ENCODE measurements at places on chromosomes 5 and 9. TPM values are rescaled to one million over a fixed set of nuclear protein-coding genes. Genes with fewer than 3 reads are reported as not detected.

DNA sequence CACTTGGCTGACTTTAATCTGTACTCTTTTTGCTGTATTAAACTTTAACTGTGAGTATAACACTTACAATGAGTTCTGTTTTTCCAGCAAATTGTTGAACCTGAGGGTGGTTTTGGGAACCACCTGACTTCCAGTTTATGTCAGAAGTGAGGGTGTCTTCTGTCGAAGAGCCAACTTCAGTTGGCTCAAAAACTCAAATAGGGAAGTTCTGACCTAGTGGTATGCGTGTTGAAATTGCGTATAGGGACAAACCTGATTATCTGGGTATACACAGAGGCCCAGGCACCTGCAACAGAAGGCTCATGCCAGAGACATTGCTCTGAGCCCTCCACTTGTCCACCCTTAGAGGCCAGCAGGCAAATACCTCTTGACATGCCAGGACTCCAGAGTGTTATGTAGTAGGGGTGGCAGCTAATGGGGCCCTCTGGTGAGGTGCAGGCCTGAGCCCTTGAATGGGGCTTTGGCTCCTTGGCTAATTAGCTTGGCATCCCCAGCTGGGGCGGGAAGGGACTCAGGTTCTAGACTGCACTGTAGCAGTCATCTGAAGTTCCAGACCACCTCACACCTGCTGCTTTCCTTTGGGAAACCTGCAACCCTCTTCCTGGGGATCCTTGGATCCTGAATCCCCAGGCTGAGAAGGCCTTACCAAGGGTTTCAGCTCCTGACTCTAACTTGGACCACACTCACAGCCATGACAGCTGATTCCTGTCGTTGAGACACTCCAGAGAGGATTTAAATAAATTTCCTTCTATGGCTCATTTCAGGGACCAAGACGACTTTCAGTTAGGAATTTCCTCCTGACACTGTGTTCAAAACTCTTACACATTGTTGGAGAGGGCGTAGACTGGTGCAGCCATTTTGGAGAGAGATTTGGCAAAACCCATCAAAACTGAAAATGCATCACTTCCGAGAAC lies 189.6 kb downstream of the HSPA4 start:
- H3K27me3 ChIP-seq = no peaks in the 10 kb centered on the region
- no peak overlapping the region for H3K27ac ChIP-seq
- peaks cover 15% of the 10 kb centered on the region for H3K4me1 ChIP-seq

DNA sequence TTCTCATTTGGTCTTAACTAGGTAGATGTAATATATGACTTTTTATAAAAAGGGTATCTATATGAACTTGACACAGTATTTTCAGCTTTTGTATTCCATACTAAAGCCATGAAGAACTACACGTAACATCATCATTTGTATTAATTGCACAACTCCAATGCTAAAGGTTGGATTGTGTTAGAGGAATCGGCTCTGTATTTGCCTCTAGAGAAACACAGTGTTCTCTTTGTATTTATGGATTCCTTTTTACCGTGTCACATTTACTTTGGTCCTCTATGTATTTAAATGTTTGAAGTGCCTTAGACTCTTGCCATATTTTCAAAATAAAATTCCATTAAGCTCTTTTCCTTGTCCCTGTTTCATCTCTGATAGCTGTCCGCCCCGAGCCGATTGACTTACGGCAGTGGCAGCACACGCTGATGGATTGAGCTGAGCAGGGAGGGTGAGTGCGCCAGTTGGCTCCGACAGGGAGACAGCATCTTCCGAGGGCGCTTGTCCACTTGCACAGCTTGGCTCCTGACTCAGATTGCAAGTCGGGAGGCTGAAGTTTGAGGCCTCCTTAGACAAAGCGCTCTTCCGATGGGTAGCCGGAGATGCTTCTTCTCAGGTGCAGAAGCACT lies 95.6 kb upstream of the DMRT1 start:
- H3K27ac ChIP-seq = no peak overlapping the region
- no peaks in the 10 kb centered on the region for H3K27me3 ChIP-seq
- H3K36me3 ChIP-seq = peaks cover 4% of the 10 kb centered on the region

PBX3 gene
- 22.2 TPM for total RNA-seq

DNA sequence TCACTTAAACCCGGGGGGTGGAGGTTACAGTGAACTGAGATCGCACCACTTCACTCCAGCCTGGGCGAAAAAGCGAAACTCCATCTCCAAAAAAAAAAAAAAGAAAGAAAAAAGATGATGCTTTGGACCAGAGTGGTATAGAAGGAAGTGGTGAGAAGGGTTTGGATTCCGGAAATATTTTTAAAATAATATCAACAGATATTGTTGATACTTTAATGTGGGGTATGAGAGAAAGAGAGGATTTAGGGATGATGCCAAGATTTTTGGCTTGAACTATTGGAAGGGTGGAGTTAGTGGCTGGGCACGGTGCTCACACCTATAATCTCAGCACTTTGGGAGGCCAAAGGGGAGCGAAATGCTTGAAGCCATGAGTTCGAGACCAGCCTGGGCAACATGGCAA lies 49.6 kb upstream of the PLIN2 start:
- DNase-seq = no peak
- peaks cover 20% of the 10 kb centered on the region for H3K4me1 ChIP-seq
- no peak overlapping the region for H3K27ac ChIP-seq
- no peaks in the 10 kb centered on the region for H3K27me3 ChIP-seq
- no peaks in the 10 kb centered on the region for H3K36me3 ChIP-seq

DNA sequence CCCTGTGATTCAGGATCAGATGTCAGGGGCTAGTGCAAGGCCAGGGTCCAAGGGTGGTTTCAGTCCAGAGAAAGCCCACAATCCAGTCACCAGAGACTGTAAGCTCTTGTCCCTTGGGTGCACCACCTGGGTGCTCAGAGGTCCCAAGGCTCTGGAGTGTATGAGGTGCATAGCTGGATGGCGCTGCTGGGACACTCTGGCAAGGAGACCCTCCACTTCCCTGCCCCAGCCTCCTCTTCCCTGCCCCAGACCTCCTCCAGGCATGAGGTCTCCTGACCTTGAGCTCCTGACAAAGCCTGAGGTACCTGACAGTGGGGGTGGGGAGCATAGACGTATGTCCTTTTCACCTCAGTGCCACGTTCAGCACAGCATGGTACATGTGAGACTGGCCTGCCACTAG lies 7.0 kb downstream of the CSF2 start:
- no peak overlapping the region for H3K4me3 ChIP-seq
- no peak overlapping the region for H3K27ac ChIP-seq
- DNase-seq = no peak
- no peaks in the 10 kb centered on the region for H3K36me3 ChIP-seq
- H3K27me3 ChIP-seq = no peaks in the 10 kb centered on the region
- H3K4me1 ChIP-seq = no peaks in the 10 kb centered on the region

NSG2 gene
- total RNA-seq = not detected

FOXD4 gene
- total RNA-seq = 0.60 TPM

CARD6 gene
- total RNA-seq = 1.7 TPM

- H3K27ac ChIP-seq = no peak overlapping the region
- no peak for DNase-seq
- H3K36me3 ChIP-seq = no peaks in the 10 kb centered on the region
- no peak overlapping the region for H3K4me3 ChIP-seq
Observed at GRCh38 chr5:398475-399295, 44.3 kb upstream of the EXOC3 start.

- no peak overlapping the region for H3K27ac ChIP-seq
- H3K4me3 ChIP-seq = no peak overlapping the region
- H3K4me1 ChIP-seq = peaks cover 5% of the 10 kb centered on the region
- no peaks in the 10 kb centered on the region for H3K36me3 ChIP-seq
Observed at GRCh38 chr5:1730487-1730847, 69.2 kb downstream of the MRPL36 start.

CBY3 gene
- 0.99 TPM for total RNA-seq

GRCh38 chr5:138610415-138610917 lies 35.3 kb upstream of the HSPA9 start:
- H3K27me3 ChIP-seq = peaks cover 73% of the 10 kb centered on the region
- no peaks in the 10 kb centered on the region for H3K36me3 ChIP-seq
- peaks cover 11% of the 10 kb centered on the region for H3K4me1 ChIP-seq

- H3K4me3 ChIP-seq = no peak overlapping the region
- DNase-seq = no peak
- peaks cover 24% of the 10 kb centered on the region for H3K27me3 ChIP-seq
Observed at GRCh38 chr9:117744369-117744768, 40.2 kb downstream of the TLR4 start.

CATSPER3 gene
- 0.78 TPM for total RNA-seq

LEAP2 gene
- total RNA-seq = 6.8 TPM

DNA sequence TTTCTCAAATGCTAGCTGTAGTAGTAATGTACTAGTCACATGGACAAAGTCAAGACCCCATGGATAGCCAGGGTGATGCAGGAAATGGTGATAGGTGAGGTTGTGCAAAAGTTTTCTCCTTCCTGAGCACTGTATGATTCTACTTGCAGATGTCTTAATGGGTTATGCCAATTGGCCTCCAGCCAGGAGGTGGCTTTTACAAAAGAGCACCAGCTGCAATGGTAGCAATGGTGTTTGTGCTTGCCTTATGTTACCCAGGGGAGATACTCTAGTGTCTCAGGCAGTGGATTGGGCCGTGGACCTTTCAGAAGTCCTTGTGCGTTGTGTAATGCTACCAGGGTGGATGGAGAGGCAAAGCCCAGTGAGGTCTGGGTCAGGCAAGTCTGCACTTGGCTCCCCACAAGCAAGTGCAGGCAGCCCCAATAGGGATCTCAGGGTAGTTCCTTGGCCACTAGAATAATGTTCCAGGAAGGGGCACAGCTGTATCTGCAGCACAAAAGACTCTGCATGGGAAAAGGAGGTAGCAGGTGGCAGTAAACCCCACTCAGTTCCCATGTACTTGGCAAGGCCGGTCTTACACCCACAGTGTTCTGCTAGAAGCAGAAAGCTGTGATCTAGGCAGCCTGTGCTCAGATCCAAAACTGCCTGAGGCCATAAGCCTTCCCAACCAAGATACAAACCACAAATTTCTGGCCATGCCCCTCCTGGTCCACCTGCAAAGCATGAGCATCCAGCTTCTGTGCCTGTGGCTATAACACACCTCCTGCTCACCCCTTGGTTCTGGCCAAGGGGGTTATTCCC lies 46.4 kb upstream of the EDIL3 start:
- H3K4me1 ChIP-seq = no peaks in the 10 kb centered on the region
- H3K4me3 ChIP-seq = no peak overlapping the region
- no peaks in the 10 kb centered on the region for H3K27me3 ChIP-seq
- H3K27ac ChIP-seq = no peak overlapping the region
- DNase-seq = no peak
- no peaks in the 10 kb centered on the region for H3K36me3 ChIP-seq

- no peaks in the 10 kb centered on the region for H3K4me1 ChIP-seq
- no peaks in the 10 kb centered on the region for H3K36me3 ChIP-seq
- H3K27ac ChIP-seq = no peak overlapping the region
- H3K27me3 ChIP-seq = peaks cover 27% of the 10 kb centered on the region
Observed at GRCh38 chr9:70065572-70065971, 21.9 kb downstream of the MAMDC2 start.

CDKN2B-AS1 gene
- total RNA-seq = 0.60 TPM

SPZ1 gene
- total RNA-seq = not detected

DNA sequence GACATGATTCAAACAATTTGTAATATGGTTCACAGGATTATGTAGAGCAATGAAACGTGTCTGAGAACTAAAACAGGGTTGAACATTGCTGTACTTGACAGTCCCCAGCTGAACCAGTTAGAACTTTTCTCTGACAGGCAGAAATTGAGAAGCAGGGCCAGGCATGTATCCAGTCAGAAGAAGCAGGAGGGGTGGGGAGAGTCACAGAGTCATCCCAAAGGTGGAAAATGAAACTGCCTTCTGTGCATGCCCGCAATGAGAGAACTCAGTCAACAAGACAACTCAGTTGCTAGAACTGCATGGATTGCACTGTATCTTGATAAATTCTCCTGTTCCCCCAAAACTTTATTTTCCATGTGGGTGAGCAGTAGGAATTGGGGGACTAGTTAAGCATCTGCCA lies 72.9 kb upstream of the PRLR start:
- H3K27ac ChIP-seq = no peak overlapping the region
- H3K36me3 ChIP-seq = no peaks in the 10 kb centered on the region
- DNase-seq = no peak
- no peaks in the 10 kb centered on the region for H3K4me1 ChIP-seq
- peaks cover 16% of the 10 kb centered on the region for H3K27me3 ChIP-seq
- H3K4me3 ChIP-seq = no peak overlapping the region

GRCh38 chr5:2530609-2531008 lies 220.9 kb downstream of the IRX2 start:
- H3K36me3 ChIP-seq = no peaks in the 10 kb centered on the region
- H3K27me3 ChIP-seq = peaks cover 6% of the 10 kb centered on the region
- no peak for DNase-seq
- no peak overlapping the region for H3K4me3 ChIP-seq

KDM4C gene
- total RNA-seq = 83.6 TPM

DNA sequence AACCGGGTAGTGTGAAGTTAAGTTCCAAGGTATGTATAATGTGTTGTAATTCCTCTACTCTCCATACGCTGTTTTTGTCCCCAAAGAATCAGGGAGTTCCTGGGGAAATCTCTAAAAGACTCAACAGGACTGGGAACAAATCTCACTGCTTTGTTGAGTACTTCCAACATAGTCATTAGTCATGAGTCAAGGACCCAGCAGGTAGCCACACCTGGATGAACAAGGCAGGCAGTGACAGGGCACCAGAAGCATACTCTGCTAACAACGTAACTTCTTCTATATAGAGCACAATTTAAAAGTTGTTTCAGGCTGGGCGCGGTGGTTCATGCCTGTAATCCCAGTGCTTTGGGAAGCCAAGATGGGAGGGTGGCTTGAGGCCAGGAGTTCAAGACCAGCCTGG lies 126.8 kb downstream of the SLC1A3 start:
- DNase-seq = no peak
- peaks cover 2% of the 10 kb centered on the region for H3K4me1 ChIP-seq
- H3K27ac ChIP-seq = no peak overlapping the region
- no peak overlapping the region for H3K4me3 ChIP-seq
- no peaks in the 10 kb centered on the region for H3K36me3 ChIP-seq
- peaks cover 10% of the 10 kb centered on the region for H3K27me3 ChIP-seq

GRCh38 chr9:3768712-3769457 lies 243.1 kb upstream of the RFX3 start:
- no peaks in the 10 kb centered on the region for H3K4me1 ChIP-seq
- no peak overlapping the region for H3K4me3 ChIP-seq
- DNase-seq = no peak
- no peak overlapping the region for H3K27ac ChIP-seq
- no peaks in the 10 kb centered on the region for H3K36me3 ChIP-seq

INSL4 gene
- total RNA-seq = not detected

DNA sequence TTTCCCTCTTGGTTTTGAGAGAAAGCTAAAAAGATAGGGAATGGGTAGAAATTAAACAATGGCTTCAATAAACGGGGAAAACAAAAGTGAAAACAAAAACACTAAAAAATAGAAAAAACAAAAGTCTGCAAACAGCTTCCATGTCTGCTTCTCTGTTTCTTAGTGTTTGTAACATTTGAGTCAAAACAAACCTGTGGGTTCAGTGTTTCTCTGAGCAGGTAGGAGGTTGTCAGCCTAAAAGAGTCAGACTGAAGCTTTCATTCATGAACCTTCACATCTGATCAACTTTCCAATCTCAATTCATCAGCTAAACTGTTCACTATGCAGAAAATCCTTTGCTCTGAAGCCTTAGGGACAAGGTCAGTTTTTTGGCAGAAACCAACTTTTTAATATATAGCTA lies 102.5 kb upstream of the ADAMTS16 start:
- H3K27me3 ChIP-seq = no peaks in the 10 kb centered on the region
- H3K27ac ChIP-seq = no peak overlapping the region
- no peaks in the 10 kb centered on the region for H3K4me1 ChIP-seq
- DNase-seq = no peak
- no peak overlapping the region for H3K4me3 ChIP-seq
- no peaks in the 10 kb centered on the region for H3K36me3 ChIP-seq

KIF4B gene
- total RNA-seq = not detected

- H3K36me3 ChIP-seq = no peaks in the 10 kb centered on the region
- no peak overlapping the region for H3K27ac ChIP-seq
- no peaks in the 10 kb centered on the region for H3K4me1 ChIP-seq
- no peak overlapping the region for H3K4me3 ChIP-seq
Observed at GRCh38 chr9:126000256-126000655, 253.1 kb downstream of the PBX3 start.

PCDHB4 gene
- not detected for total RNA-seq
